ENCODE measurements at places on chromosomes 13 and 19.

GRCh38 chr19:10505583-10506229 lies 2.5 kb upstream of the KEAP1 start:
- DNase-seq = no peak

DNA sequence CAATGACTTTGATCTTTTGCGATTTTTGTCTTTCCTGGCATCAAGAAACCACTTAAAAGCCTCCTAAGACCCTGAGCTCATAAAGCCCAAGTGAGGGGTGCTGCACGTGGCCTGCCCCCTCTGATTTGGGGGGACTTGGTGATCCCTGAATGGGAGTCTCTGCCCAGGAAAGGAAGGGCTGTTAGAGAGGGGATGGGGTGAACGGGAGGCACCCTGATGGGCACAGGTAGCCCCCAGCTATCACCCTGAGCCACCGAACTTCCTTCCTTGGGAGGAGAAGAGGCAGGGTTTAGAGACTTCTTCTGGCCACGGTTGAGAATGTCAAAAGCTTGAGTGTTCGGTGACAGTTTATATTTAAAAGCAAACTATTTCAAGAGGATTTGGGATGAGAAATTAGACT lies 305.5 kb downstream of the ZNF536 start:
- DNase-seq = no peak

GRCh38 chr13:77328819-77329132 lies 1.9 kb upstream of the MYCBP2 start:
- no peak for DNase-seq

- no peak for DNase-seq
Measured at GRCh38 chr13:70874636-70875035, 766.4 kb upstream of the KLHL1 start.

GRCh38 chr13:113028336-113029060 lies 59.5 kb downstream of the MCF2L start:
- no peak for DNase-seq

DNA sequence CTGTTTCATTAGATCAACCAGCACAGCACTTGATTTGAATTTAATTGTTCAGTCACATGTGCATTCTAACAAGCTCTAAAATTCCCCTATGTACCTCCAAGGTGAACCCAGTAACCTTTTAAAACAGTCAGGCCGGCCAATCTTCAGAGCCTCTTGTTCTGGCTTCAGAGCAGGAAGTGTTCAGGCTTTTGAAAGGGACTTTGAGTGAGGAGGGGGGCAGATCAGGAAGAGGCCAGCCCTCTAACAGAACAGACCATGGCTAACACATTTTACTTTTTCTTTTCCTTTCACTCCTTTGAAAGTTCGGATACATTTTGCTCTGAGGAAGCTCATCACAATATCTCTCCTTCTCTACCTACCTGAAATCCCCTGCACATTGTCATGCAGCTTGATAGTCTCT lies 390.3 kb downstream of the TBC1D4 start:
- no peak for DNase-seq

- no peak for DNase-seq
Measured at GRCh38 chr19:35742121-35742724, at the start of gene IGFLR1. Gene IGFLR1, minus strand, starts transcription at chr19:35742452. Its CDS starts 1,272 bp downstream, at chr19:35741180.

Data from non-pigmented ciliary epithelial cell (primary cell).